Hematopoietic multipotent progenitor cell treated with erythropoietin and hydrocortisone succinate and interleukin-3 and kit ligand, for 6 days (in vitro differentiated cells): ENCODE measurements at places on chromosomes 2 and 18.

GRCh38 chr2:9639000-9639602 is 8.3 kb upstream of the YWHAQ start:
- no peak for DNase-seq

GRCh38 chr2:128155970-128156369 is 65.0 kb downstream of the UGGT1 start:
- DNase-seq = no peak

- no peak for DNase-seq
These were observed 63.7 kb downstream of the UXS1 start for GRCh38 chr2:106130251-106130998.

DNA sequence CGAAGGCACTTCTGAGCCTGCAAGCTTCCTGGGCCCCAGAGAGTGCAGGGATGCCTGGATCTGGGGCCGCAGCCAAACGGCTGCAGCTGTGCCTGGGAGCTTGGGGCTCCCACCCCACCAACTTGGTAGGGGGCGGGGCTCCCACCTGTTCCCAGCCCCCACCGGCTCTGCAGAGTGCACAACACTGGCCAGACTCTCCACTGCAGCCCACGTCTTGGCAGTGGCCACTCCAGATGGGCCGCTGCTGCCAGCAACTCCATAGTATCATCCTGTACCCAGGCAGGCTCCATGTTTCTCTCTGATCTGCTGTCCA is 9.9 kb downstream of the DYSF start:
- DNase-seq = no peak

- no peak for DNase-seq
These were observed 90.3 kb upstream of the SNTG2 start for GRCh38 chr2:860259-860855.

- no peak for DNase-seq
These were observed 43.1 kb upstream of the HDAC4 start for GRCh38 chr2:239443666-239444567.

DNA sequence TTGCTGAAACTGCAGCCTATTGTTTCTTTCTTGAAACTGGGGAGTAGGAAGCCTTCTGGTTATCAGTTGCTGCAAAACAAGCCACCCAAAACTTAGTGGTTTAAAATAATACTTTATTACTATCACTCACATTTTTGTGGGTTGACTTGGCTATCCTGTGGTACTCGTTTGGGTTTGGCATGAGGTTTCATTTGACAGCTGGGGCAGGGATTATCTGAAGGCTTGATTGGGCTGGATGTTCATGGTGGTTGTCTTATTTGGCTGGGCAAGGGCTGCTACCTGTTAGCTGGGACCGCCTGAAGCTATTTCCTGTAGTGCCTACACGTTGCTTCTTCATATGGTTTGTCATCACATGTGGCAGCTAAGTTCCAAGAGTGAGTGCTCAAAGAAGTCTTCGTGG is 122.3 kb downstream of the PLCL1 start:
- peak; percentile 27 for DNase-seq

DNA sequence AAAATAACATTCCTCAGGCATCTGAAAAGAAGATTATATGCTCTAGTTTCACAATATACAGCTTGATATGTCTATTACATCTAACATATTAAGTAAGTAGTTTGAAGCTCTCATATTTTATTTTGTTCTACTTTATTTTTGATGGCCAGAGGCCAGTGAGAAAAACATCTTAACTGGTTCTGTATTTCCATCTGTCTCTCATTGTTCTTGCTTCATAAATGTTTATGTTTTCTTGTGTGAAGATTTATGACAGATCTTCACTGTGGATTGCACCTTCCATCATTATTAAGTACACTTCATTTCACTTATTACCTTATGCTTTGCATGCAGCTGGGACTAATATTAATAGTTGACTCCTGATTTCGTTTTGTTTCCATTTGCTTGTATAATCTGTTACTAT is 511.2 kb downstream of the TSN start:
- no peak for DNase-seq

GRCh38 chr18:67771271-67771670 is 254.8 kb upstream of the DSEL start:
- no peak for DNase-seq

- DNase-seq = no peak
These were observed 95.9 kb downstream of the TXNL1 start for GRCh38 chr18:56542476-56542875.

DNA sequence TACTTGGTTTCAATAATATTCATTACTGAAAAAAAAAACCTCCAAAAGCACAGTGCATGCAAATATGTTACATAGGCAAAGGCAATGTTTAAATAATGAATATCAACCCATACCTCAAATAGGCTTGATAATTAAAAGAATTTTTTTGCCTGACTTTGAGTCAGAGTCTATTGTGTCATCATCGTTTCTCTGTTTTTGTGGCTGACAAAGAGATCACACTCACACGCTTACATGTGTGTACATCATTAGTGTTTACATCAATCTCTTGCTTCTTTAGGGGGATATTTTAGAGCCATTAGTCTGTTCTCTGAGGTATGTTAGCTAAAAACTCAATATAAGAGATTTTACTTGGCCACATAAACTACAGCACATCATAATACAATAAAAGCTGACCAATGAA is 150.3 kb upstream of the MMADHC start:
- no peak for DNase-seq

DNA sequence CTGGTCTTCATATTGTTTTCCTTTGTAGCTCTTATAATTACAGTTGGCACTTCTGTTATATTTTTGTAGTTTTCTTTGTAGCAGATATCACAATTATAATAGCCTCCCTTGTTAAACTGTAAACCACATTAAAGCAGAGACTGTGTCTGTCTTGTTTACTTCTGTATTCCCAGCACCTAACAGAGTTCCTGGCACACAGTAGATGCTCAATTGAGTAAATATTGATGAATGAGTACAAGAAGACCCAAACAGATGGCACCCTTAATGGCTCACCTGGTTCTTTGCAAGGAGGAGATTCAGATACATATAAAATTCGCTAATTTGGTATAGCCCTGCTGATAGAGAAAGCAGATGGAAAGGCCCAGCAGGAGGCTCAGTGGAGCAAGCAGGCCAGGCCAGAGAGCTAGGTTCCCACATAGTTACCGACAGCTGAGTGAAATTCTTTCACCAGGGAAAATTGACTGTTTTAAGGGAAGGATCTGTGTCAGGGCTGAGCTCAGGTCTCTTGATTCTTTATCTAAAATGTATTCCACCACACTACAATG is 120.1 kb downstream of the NUP35 start:
- no peak for DNase-seq

DNA sequence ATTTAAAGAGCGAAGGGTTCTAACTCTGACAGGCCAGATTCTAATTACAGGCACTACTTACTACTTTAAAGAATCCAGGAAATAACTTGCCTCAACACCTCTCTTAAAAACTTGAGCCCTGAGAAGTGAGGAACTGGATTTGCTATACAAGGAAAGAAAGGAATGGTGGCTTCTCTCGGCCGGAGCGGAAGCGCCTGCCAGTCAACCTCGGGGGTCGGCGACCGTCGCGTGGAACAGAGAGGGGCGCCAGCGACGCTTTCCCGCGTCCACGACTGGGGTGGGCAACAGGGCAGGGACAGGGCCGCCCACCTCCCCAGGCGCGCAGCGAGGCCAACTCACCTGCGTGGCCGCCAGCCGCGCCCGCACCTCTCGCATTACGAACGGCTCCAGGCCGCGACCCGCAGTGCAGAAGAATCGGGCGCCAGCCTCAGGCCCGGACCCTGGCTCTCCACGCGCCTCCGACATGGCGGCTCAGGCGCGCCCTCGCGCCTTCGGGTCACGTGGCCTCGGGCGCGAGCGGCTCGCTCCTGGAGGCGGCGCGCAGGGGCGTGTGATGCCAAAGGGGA is at the start of gene THUMPD2:
Gene THUMPD2 (minus strand): TSS at position 484 of the 566 bp plus-strand sequence. CDS start 19 bp downstream, at position 465.
- DNase-seq = peak; percentile 86

- DNase-seq = no peak
These were observed 3.3 kb downstream of the VPS54 start for GRCh38 chr2:64015898-64016297.

- no peak for DNase-seq
These were observed 175.2 kb upstream of the NOL4 start for GRCh38 chr18:34399892-34400291.

- DNase-seq = no peak
These were observed 339.2 kb upstream of the EPHA4 start for GRCh38 chr2:221911321-221911720.

GRCh38 chr2:101355401-101356054 is 31.8 kb downstream of the CREG2 start:
- no peak for DNase-seq

DNA sequence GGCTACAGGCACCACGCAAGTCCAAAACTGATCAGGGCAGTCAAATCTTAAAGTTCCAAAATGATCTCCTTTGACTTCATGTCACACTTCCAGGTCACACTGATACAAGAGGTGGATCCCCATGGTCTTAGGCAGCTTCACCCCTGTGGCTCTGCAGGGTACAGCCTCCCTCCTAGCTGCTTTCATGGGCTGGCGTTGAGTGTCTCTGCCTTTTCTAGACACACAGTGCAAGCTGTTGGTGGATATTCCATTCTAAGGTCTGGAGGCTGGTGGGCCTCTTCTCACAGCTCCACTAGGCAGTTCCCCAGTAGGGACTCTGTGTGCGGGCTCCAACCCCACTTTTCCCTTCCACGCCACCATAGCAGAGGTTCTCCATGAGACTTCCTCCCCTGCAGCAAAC is 838.2 kb upstream of the CHAC2 start:
- no peak for DNase-seq

GRCh38 chr2:221129657-221130056 is 442.4 kb downstream of the EPHA4 start:
- no peak for DNase-seq

DNA sequence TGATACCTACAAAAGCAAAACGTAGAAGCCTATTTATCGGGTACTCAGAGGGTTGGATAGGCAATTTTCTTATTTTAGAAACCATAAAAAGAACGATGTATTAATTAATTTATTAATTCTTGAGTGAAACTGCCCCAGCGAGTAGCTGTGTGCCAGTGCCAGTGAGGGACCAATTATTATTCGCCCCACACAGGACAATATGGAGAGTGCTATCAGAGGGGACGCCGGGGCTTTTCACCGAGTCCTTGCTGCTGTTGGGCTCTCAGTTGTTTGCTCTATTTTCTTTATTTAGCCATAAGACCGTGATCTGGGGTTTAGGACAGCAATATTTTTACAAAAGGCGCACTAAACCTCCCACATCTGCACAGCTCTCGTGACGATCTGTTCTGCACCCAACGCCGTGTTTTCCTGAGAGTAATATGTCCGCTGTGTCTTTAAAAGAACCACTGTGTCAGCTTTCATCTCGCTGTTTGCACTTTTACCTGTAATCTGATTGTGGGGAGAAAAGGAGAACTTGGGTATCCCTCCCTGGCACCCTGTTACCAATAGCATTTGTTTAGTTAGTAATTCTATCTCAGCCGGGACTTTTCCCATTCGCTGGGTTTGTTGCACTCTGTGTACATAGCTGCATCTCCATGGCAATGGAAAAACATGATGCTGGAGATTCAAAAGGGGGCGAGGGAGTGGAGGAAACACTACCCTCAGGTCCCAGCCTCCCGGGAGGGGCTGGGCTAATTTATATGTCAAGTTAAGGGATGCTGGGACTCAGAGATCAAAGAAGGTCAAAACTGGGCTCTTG is 30.1 kb upstream of the ZNF516 start:
- DNase-seq = peak; percentile 14

DNA sequence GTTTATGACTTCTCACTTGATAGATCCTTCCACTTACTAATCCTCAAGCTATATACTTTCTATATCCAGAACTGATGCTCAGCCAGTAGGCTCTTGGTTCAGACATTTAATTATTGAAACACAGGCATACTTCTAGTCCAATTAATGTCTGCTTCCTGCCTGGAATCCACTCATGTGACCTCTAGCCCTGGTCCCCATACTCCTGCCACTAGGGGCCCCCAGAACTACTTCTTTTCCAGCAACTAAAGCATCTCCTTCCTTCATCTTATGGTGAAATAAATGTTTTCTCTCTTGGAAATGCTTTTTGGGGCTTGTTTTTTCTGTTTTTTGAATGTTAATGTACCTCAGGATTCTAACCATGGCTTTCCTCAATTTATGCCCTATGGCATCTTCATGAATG is 527.6 kb downstream of the SATB2 start:
- no peak for DNase-seq

DNA sequence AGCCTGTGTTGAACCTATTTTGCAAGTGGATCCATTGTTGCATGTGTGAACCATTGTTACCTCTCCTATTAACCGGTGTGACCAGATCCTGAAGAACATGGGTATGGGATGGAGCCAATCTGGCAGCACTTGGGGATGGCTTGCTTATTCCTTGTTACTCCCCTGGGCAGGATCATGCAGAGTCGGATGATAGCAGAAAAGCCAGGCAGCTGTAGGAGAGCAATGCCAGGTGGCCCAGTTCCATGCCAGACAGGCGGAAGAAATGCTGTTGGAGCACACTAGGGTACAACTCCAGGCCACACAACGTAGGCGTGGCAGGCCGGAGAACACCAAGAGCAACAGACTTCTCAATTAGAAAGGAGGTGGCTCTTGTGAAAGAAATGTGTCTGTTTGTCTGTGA is 16.3 kb upstream of the MYO1B start:
- DNase-seq = no peak

DNA sequence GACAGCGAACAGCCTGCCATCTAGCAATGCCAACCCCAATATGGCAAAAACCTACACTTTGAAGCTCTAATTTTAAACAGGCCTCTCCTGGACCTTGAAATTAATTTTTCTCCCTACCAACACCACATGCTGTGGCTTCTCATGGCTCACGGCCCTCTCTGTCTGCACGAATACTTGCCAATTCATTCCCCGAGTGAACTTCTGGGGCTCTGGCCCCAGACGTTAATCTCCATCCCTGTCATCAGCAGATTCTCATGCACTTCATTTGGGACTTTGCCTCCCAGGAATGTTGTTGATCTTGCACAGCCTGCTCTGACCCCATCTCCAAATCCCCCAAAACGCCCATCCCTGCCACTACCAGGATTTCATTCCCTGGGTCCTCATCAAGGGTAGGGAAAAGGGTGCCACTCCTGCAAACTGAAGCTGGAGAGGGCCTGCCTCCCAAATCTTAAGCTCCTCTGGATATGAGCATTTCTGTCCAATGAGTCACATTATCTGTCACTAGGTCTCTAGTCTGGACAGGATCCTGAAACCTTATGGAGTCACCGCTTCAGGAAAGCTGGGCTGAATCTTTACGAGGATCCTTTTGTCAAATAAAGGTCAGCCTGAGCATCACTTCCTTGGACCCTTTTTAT is 10.4 kb downstream of the FIGLA start:
- DNase-seq = no peak

GRCh38 chr2:170218456-170218855 is 40.5 kb downstream of the MYO3B start:
- peak; percentile 30 for DNase-seq

- peak; percentile 55 for DNase-seq
These were observed 130.4 kb downstream of the COL4A4 start for GRCh38 chr2:227033471-227034148.
